ENCODE measurements at places on chromosomes 5 and 9.

DNA sequence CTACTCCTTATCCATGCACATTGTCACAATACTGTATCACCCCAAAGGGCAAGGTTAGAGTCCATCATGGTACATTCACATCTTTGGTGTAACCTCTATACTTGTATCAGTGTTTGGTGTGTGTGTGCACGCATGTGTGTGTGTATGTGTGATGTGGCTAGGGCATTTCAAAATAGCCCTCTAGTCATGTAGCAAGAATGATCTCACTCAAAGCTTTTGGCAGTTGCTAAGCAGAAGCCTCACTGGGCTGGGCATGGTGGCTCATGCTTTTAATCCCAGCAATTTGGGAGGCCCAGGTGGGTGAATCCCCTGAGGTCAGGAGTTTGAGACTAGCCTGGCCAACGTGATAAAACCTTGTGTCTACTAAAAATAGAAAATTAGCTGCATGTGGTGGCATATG lies 245.3 kb downstream of the ADGRV1 start:
- DNase-seq: no peak

DNA sequence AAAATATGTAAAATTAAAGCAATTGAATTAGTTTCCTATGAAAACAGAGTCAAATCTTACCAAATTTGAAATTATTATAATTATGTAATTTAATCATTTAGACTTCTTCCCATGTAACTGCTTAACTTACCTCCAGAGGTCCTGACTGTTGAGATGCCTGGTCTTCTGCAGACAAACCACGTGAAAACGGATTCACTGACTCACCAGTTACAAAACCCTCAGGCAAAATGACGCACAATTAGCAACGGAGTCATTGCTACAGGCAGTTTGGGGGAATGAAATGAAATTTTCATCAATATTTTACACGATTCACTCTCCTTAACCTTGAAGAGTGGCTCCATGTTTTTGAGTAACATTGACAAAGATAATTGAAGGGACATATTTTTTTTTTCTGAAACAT lies 460.8 kb downstream of the MTRR start:
- no peak for DNase-seq

- DNase-seq: peak; percentile 34
Observed at GRCh38 chr9:129102791-129103594, 7.6 kb downstream of the CRAT start.

- DNase-seq: no peak
Observed at GRCh38 chr9:112378328-112379176, 1.4 kb upstream of the HSDL2 start.

GRCh38 chr5:67029481-67029880 lies 167.1 kb downstream of the CD180 start:
- DNase-seq: no peak

Data from CD14-positive monocyte (primary cell).